WTC11 (cell line): ENCODE measurements at places on chromosomes 16 and 17. TPM values are rescaled to one million over a fixed set of nuclear protein-coding genes. Genes with fewer than 3 reads are reported as not detected.

RND2 gene
- total RNA-seq = 46.9 to 51.8 TPM (median 50.2 TPM) in 3 replicates

SLC47A1 gene
- total RNA-seq = 2.5 to 3.3 TPM (median 2.9 TPM) in 3 replicates

SPAG7 gene
- 97.3 to 103 TPM (median 101 TPM) in 3 replicates for total RNA-seq

C16orf90 gene
- total RNA-seq = not detected in 3 replicates
